ENCODE measurements at places on chromosomes 5 and 9.

- no peak for DNase-seq
Measured at GRCh38 chr5:178774446-178774845, 44.0 kb upstream of the ZNF354A start.

DNA sequence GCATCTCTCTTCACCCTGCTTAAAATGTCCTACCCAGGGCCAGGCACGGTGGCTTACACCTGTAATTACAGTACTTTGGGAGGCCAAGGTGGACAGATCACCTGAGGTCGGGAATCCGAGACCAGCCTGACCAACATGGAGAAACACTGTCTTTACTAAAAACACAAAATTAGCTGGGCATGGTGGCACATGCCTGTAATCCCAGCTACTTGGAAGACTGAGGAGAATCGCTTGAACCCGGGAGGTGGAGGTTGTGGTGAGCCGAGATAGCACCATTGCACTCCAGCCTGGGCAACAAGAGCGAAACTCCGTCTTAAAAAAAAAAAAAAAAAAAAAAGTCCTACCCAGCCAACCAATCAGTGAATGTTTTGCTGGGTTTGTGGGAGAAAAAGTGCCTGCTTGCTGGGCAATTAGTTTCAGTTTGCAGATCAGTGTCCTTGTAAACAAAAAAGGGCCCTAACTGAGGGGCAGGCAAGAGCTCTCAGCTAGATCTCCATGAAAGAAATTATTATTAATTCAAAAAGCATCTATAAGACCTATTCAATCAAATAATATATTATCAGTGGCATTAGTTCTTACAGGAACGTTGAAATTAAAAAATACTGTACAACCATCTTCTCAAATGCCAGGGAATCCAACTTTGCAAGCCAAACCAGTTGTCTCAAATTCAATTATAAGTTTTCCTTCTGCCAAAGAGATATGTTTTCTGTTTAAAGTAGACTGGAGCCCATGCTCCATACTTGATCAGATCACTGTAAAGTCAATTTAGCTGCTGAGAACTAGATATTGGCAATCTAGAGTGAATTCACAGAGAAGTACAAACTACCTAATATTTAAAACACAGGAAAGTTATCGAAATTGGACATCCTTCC is 3.9 kb downstream of the MEGF9 start:
- no peak for DNase-seq

GRCh38 chr5:52673495-52673894 is 114.2 kb upstream of the ITGA1 start:
- no peak for DNase-seq

- DNase-seq: peak; percentile 33
Measured at GRCh38 chr5:32542216-32543059, 42.9 kb upstream of the SUB1 start.

DNA sequence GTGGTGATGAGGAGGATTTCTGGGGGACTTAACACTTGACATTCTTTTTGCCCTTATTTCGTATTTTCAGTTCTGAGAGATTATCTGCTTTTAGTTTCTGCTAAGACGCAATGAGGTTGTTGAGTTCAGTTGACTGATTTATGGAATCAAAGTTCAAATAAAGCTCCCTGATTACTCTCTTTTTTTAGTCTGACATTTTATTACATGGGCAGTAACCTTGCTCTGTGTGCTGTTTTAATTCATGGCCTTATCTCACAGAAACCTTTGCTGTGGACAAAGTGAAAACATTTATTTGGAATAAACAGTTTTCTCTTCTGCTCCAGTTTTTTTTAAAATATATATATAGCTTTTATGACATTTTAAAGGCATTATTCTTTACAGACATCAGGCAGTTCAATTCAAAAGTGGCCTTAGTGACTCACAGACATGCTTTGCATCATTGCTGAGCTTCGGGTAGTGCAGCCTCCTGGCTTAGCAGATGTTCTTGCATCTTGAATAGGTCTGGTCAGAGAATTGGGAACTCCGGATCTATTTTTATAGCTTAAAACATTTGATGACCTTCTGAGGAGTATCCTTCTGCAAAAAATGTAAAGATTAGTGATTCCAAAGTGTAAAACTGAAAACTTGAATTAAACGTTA is 162.9 kb downstream of the FAM170A start:
- DNase-seq: no peak

- no peak for DNase-seq
Measured at GRCh38 chr5:38768412-38769211, 77.2 kb upstream of the OSMR start.

- no peak for DNase-seq
Measured at GRCh38 chr5:81249240-81249639, 16.1 kb downstream of the CKMT2 start.

DNA sequence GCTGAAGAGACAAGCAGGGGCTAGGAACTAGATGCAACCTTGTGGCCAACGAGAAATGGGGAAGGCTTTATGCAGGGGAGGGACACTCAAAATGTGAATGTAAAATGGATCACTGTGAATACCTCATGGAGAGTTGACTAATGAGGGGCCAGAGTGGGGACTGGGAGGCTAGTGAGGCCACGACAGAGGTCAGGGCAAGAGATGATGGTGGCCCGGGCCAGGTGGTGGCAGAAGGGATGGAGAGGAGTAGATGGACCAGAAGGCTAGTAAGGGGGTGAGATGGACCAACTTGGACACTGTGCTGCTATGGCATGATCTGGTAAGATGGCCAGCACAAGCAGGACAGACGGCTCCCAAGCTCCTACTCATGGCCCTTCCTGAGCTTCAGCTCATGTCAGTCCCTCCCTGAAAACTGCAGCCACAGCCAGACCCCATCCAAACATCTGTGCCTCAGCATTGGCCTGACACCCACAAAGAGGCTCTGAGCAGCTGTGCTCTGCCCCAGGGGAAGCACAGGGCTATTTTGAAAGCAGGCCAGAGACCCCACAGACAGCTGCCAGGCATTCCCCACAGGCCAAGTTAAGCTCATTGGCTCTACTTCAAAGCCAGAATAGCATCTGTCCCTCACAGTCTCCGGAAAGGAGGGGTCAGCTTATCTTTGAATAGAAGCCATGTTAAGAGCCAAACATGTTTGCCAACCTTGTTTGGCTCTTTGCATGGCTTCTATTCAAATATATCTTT is 22.1 kb downstream of the P4HA2 start:
- DNase-seq: no peak
